ENCODE measurements at places on chromosomes 1 and 21. TPM values are rescaled to one million over a fixed set of nuclear protein-coding genes. Genes with fewer than 3 reads are reported as not detected.

SYPL2 gene
- not detected for total RNA-seq

TNFRSF18 gene
- not detected for total RNA-seq

RAVER2 gene
- 7.5 TPM for total RNA-seq

DMRTA2 gene
- total RNA-seq = not detected

TGFBR3 gene
- 33.2 TPM for total RNA-seq

VTCN1 gene
- total RNA-seq = 0.33 TPM

ZNF691 gene
- total RNA-seq = 17.0 TPM

LAD1 gene
- total RNA-seq = 0.09 TPM

TINAGL1 gene
- total RNA-seq = 719 TPM

SYCP1 gene
- not detected for total RNA-seq

OR10J1 gene
- not detected for total RNA-seq

TNFSF18 gene
- total RNA-seq = 17.9 TPM

EFNA1 gene
- 119 TPM for total RNA-seq

IL23R gene
- not detected for total RNA-seq

FLG2 gene
- total RNA-seq = not detected

LRRN2 gene
- total RNA-seq = 0.17 TPM

IL20 gene
- total RNA-seq = not detected

LCE6A gene
- not detected for total RNA-seq

KCNK1 gene
- not detected for total RNA-seq

SAMSN1 gene
- total RNA-seq = not detected

TDRD5 gene
- total RNA-seq = not detected

AXDND1 gene
- not detected for total RNA-seq

PTPN22 gene
- total RNA-seq = not detected

FABP3 gene
- total RNA-seq = 1.1 TPM

TSTD1 gene
- total RNA-seq = 6.8 TPM

SPRR2E gene
- not detected for total RNA-seq

NBPF11 gene
- total RNA-seq = 5.1 TPM

GSTM5 gene
- not detected for total RNA-seq

CELA3A gene
- not detected for total RNA-seq

HSD3B2 gene
- total RNA-seq = not detected

PRRX1 gene
- total RNA-seq = 0.17 TPM

MEX3A gene
- total RNA-seq = 8.8 TPM

KLHDC9 gene
- total RNA-seq = 0.93 TPM

TACSTD2 gene
- 43.9 TPM for total RNA-seq

THEM5 gene
- not detected for total RNA-seq

NPHS2 gene
- total RNA-seq = not detected

SPRR2G gene
- not detected for total RNA-seq

RBM34 gene
- 55.8 TPM for total RNA-seq

RAB25 gene
- total RNA-seq = not detected

OLIG2 gene
- total RNA-seq = not detected

RGS16 gene
- total RNA-seq = 1.2 TPM

DMBX1 gene
- not detected for total RNA-seq

METTL18 gene
- 7.2 TPM for total RNA-seq

LDLRAD1 gene
- total RNA-seq = not detected

CDK18 gene
- total RNA-seq = 1.7 TPM
